Left hindlimb (tissue), 1 donor: ENCODE measurements at places on chromosomes 7 and 10.

- no peak for DNase-seq
Observed at GRCh38 chr7:23380556-23380955, 81.4 kb downstream of the MALSU1 start.

GRCh38 chr10:14391342-14391741 lies 60.6 kb upstream of the FRMD4A start:
- DNase-seq: no peak

DNA sequence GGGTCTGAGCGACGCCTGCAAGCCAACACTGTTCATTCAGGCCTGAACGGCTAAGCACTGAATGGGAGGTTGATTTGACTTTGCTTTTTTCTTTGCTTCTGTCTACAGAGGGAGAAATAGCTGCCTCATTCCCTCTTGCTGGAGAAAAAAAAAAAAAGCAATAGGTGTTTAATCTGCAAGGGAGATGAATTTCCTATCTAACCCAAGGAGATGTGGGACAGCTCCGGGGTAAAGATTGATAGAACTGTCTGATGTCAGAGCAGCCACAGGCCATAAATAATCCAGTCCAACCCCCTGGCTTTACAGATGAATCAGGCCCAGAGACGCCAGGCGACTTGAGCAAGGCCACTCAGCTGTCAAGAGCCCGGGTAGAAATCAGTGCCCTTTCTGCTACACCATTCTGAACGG lies 168.0 kb downstream of the ARHGAP12 start:
- DNase-seq: no peak

DNA sequence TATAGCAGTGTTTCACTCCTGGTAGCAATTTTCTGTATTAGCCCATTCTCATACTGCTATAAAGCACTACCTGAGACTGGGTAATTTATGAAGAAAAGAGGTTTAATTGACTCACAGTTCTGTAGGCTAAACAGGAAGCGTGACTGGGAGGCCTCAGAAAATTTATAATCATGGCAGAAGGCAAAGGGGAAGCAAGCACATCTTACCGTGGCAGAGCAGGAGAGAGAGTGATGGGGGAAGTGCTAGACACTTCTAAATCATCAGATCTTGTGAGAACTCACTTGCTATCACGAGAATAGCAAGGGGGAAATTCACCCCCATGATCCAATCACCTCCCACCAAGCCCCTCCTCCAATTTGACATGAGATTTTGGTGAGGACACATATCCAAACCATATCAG lies 131.6 kb upstream of the EFCAB10 start:
- no peak for DNase-seq

DNA sequence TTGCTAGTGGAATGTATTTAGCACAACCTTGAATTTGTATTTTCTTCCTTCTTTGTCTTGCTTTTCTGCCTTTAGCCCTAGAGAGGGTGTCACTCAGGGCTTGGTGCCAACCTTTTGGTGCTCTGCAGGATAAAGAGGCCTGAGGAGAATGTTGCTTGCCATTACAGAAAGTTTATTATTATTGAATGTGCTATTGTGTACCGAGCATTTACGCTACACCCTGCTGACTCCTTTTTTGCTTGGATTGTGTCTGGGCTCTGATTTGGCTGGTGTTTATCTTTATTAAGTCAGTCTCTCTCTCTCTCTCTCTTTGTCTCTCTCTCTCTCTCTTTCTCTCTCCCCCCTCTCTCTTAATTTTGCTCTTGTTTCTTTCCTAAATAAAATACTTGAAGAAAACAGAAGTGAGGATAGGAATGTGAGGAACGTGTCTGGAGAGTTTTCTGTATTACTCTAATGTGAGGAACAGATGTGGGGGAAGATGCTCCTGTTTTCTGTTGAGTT lies 284.4 kb upstream of the PHYHIPL start:
- DNase-seq: no peak

GRCh38 chr7:28155019-28155660 lies 25.5 kb downstream of the JAZF1 start:
- DNase-seq: no peak
